Gastroesophageal sphincter (tissue), 4 donors: ENCODE measurements at places on chromosomes 6 and 20. TPM values are rescaled to one million over a fixed set of nuclear protein-coding genes. Genes with fewer than 3 reads are reported as not detected.

The GLP1R gene
- not detected for total RNA-seq

The NR2E1 gene
- total RNA-seq: not detected

The CYP39A1 gene
- total RNA-seq: 33.9 TPM

The HLA-DMB gene
- 7.3 TPM for total RNA-seq

The C6orf89 gene
- 73.8 TPM for total RNA-seq

The B3GAT2 gene
- not detected for total RNA-seq

The TRIM40 gene
- not detected for total RNA-seq

The MOCS3 gene
- total RNA-seq: 4.2 TPM

The HLA-G gene
- total RNA-seq: not detected

The FRK gene
- 1.5 TPM for total RNA-seq

The CD24 gene
- 116 TPM for total RNA-seq

The COL21A1 gene
- total RNA-seq: 5.3 TPM

The CLIC5 gene
- total RNA-seq: 4.4 TPM

The ARMH2 gene
- total RNA-seq: not detected

The MYBL2 gene
- total RNA-seq: not detected

The FERMT1 gene
- 1.5 TPM for total RNA-seq

The ADGB gene
- total RNA-seq: not detected

The SLC35D3 gene
- not detected for total RNA-seq

The COX4I2 gene
- 12.1 TPM for total RNA-seq

The HNF4A gene
- not detected for total RNA-seq

The HS3ST5 gene
- total RNA-seq: 0.13 TPM

The C20orf141 gene
- total RNA-seq: not detected

The CCM2L gene
- 4.8 TPM for total RNA-seq

The GMPR gene
- 71.5 TPM for total RNA-seq

The MYB gene
- 1.2 TPM for total RNA-seq

The OPN5 gene
- not detected for total RNA-seq

The TP53TG5 gene
- not detected for total RNA-seq

The NKX2-2 gene
- not detected for total RNA-seq

The ERVFRD-1 gene
- total RNA-seq: 0.27 TPM

The OXT gene
- not detected for total RNA-seq

The BPIFB4 gene
- total RNA-seq: not detected

The PNPLA1 gene
- total RNA-seq: not detected

The TREML2 gene
- total RNA-seq: 0.27 TPM

The CDH4 gene
- total RNA-seq: 0.42 TPM

The SMOC2 gene
- 217 TPM for total RNA-seq

The NFATC2 gene
- 12.4 TPM for total RNA-seq

The PAK5 gene
- total RNA-seq: 0.05 TPM

The GGTLC1 gene
- total RNA-seq: not detected
